ENCODE measurements at places on chromosomes 7 and 10. TPM values are rescaled to one million over a fixed set of nuclear protein-coding genes. Genes with fewer than 3 reads are reported as not detected.

- DNase-seq = no peak
These were observed 76.8 kb downstream of the DIP2C start for GRCh38 chr10:612696-613095.

The SPDYE2B gene
- total RNA-seq = not detected

The NET1 gene
- total RNA-seq = 81.2 TPM

DNA sequence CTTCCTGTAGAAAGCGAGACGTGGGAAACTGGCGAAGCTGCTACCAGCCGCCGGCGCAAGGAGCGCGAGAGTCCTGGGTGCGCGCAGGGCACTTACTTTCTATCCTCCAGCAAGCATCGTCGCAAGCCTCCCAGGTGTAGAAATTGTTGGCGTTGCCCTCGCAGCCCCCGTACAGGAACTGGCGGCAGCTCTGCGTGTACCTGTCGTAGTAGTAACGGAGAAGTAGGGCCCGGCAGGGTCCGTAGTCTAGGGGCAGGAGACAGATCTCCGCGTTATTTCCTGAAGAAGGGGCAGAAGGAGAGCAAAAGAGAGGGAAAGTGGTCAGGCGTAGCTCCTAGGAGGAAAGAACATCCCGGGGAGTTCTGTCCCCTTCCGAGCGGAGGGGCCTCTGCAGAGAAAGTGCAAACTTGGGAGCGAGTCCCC, 501 bp downstream of the TFPI2 start:
- DNase-seq = no peak

- no peak for DNase-seq
These were observed 94.1 kb downstream of the LRRN3 start for GRCh38 chr7:111184987-111185386.

- no peak for DNase-seq
These were observed 62.4 kb downstream of the INHBA start for GRCh38 chr7:41640487-41640886.

Measured in lower leg skin (tissue), 4 donors.